ENCODE measurements at places on chromosomes 1 and 21. TPM values are rescaled to one million over a fixed set of nuclear protein-coding genes. Genes with fewer than 3 reads are reported as not detected.

Gene IFI44L
- polyA plus RNA-seq: 1.1 TPM

Gene CHIA
- polyA plus RNA-seq: not detected

Gene SUSD4
- 0.29 TPM for polyA plus RNA-seq

Gene AADACL3
- polyA plus RNA-seq: not detected

Gene VANGL2
- polyA plus RNA-seq: 3.4 TPM

Gene PPCS
- 36.8 TPM for polyA plus RNA-seq

Gene CYP4B1
- polyA plus RNA-seq: not detected

Gene TRIM67
- not detected for polyA plus RNA-seq

Gene CFHR3
- polyA plus RNA-seq: not detected

Gene CD48
- not detected for polyA plus RNA-seq

Gene OR2L5
- polyA plus RNA-seq: not detected

Gene PER3
- 8.3 TPM for polyA plus RNA-seq

Measured in AG04450 (cell line).